Tibial nerve (tissue), 4 donors: ENCODE measurements at places on chromosomes 7 and 10. TPM values are rescaled to one million over a fixed set of nuclear protein-coding genes. Genes with fewer than 3 reads are reported as not detected.

IKZF1 gene
- 21.3 TPM for total RNA-seq

NPTX2 gene
- 36.3 TPM for total RNA-seq

DGKB gene
- 0.90 TPM for total RNA-seq

POM121C gene
- 28.5 TPM for total RNA-seq

TIAL1 gene
- total RNA-seq = 103 TPM

LHPP gene
- total RNA-seq = 211 TPM

OR13A1 gene
- total RNA-seq = not detected

GRCh38 chr10:64773357-64773756 lies 1252.2 kb downstream of the REEP3 start:
- H3K27me3 ChIP-seq = no peaks in the 10 kb centered on the region
- H3K27ac ChIP-seq = no peak overlapping the region
- H3K36me3 ChIP-seq = no peaks in the 10 kb centered on the region
- DNase-seq = no peak
- H3K4me3 ChIP-seq = no peak overlapping the region
- H3K4me1 ChIP-seq = no peaks in the 10 kb centered on the region

DNA sequence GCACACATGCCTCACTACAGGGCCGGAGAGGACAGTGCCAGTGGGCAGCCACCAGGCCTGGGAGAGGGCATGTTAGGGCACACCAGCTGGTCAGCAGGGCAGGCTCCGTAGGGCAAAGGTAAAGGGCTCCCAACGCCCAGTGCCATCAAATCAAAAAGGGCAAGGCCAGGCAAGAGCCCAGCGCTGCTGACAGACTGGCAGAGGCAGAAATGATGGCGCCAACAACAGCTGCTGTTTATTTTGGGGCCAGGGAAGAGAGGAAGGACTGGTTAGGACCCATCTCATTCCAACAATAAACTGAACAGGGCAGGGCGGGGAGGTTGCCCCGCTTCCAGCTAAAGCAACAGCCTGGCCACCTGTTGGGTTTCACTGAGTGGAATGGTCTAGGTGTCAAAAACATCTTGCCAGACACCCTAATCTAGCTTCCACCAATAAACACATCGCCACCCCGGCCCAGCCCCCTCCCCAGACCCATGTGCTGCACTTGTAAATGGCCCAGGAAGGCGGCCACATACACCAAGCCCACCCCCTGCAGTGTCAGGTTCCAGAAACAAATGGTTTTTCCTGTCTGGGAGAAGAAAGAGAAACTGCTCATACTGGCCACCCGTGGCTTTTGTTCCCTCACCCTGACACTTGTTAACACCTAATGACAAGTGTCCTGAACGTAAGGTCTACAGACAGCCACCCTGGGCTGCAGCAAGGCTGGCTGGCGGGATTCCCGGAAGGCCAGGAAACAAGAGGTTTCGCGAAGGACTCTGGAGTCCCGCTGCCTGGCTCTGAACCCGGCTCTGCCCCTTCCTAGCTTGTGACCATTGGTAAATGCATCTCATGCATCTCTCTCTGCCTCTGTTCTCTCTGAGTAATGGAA lies 15.3 kb downstream of the SH3PXD2A start:
- no peaks in the 10 kb centered on the region for H3K27me3 ChIP-seq
- peaks cover 54% of the 10 kb centered on the region for H3K4me1 ChIP-seq
- no peaks in the 10 kb centered on the region for H3K36me3 ChIP-seq
- no peak for DNase-seq
- no peak overlapping the region for H3K4me3 ChIP-seq
- H3K27ac ChIP-seq = peak overlapping the region; percentile 64

DNA sequence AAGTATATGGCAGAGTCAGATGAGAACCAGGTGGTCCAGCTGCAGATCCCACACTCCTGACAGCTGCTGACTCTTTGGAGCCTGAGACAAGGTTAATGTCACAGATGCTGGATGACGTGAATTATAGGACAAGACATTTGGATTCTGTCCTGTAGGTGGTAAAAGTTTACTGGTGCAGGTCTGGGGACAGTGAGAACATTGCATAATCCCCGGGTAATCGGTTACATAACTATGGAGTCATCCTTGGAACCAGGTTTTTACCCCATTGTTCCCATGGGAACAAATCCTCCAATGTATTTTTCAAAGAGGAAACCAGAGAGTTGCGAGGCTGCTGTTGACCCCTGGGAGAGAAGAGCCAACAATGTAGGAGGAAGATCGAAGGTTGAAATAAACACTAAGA lies 27.5 kb upstream of the ZCCHC24 start:
- peaks cover 11% of the 10 kb centered on the region for H3K4me1 ChIP-seq
- H3K27ac ChIP-seq = no peak overlapping the region
- no peak overlapping the region for H3K4me3 ChIP-seq
- no peaks in the 10 kb centered on the region for H3K27me3 ChIP-seq

DNA sequence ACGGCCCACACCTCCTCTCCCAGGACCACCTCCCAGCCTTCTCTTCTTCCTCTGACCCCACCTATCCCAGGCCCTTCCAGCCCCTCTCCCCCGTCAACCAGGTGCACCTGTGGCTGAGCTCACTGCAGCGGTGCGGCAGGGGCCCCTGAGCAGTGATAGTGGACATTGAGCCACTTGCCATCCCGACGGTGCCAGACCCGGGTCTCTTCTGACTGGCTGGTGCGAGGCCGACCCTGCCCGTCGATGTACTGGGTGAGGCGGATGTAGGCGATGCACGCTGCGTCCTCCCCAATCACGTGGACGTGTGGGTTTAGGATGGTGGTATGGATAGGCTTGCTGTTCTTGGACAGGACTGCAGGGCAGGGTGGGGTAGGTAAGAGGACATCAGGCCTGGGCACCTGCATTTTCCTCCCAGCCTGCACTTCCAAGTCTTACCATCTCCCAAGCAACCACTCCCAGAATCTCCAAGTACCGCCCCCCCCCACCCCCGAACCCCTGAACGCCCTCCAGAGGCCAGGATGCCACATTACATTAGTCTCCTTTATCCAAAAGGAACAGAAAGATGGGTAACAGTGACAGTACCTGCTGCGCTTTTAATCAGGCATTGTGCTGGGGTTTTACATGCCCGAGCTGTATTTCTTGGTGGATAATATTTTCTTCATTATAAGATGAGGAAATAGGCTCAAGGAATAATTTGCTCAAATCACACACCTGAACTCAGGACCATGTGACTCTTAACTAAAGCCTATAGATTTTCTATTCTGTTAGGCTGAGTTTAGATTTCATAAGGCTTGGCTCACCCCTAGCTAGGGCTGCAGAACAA lies 3.7 kb upstream of the NDST2 start:
- H3K27ac ChIP-seq = peak overlapping the region; percentile 38
- no peak overlapping the region for H3K4me3 ChIP-seq
- no peak for DNase-seq
- peaks cover 13% of the 10 kb centered on the region for H3K4me1 ChIP-seq

- H3K27me3 ChIP-seq = no peaks in the 10 kb centered on the region
- no peaks in the 10 kb centered on the region for H3K36me3 ChIP-seq
- no peak overlapping the region for H3K4me3 ChIP-seq
- H3K4me1 ChIP-seq = no peaks in the 10 kb centered on the region
- DNase-seq = no peak
These were observed 64.1 kb downstream of the BMPR1A start for GRCh38 chr10:86820509-86820908.

GRCh38 chr10:30857803-30858202 lies 173.9 kb downstream of the ZNF438 start:
- no peak overlapping the region for H3K4me3 ChIP-seq
- H3K4me1 ChIP-seq = peaks cover 42% of the 10 kb centered on the region
- peak; percentile 70 for DNase-seq
- no peaks in the 10 kb centered on the region for H3K27me3 ChIP-seq
- H3K36me3 ChIP-seq = no peaks in the 10 kb centered on the region
- peak overlapping the region; percentile 4 for H3K27ac ChIP-seq

DNA sequence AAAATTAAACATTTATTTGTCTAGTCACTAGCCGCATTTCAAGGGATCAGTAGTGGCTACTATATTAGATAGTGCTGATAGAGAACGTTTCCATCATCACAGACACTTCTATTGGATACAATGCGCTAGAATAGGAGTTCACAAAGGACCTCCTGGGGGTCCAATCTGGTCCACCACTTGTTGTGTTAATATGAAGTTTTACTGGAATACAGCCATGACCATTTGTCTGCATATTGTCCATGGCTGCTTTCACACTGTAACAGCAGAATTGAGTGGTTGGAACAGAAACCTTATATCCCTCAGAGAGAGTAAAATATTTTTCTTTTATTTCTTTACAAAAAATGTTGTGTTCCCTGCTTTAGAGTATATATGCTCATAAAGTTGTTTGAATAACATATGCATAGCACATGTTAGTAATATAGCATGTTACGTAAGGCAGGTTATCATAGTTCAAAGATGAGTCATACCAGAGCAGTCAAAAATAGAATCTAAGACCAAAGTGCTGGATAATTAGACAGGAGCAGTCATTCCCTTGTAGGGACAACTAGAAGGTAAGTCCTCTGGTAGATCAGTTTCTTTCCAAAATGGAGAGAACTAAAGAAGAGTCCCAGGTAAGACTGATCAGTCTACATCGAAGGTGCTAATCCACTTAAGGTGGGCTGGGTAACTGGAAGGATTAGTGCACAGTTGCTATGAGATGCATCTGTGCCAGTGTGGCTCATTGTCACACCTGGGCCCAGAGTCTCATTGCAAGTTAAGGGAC lies 14.9 kb downstream of the BZW2 start:
- peaks cover 17% of the 10 kb centered on the region for H3K4me1 ChIP-seq
- no peaks in the 10 kb centered on the region for H3K27me3 ChIP-seq
- no peaks in the 10 kb centered on the region for H3K36me3 ChIP-seq

DNA sequence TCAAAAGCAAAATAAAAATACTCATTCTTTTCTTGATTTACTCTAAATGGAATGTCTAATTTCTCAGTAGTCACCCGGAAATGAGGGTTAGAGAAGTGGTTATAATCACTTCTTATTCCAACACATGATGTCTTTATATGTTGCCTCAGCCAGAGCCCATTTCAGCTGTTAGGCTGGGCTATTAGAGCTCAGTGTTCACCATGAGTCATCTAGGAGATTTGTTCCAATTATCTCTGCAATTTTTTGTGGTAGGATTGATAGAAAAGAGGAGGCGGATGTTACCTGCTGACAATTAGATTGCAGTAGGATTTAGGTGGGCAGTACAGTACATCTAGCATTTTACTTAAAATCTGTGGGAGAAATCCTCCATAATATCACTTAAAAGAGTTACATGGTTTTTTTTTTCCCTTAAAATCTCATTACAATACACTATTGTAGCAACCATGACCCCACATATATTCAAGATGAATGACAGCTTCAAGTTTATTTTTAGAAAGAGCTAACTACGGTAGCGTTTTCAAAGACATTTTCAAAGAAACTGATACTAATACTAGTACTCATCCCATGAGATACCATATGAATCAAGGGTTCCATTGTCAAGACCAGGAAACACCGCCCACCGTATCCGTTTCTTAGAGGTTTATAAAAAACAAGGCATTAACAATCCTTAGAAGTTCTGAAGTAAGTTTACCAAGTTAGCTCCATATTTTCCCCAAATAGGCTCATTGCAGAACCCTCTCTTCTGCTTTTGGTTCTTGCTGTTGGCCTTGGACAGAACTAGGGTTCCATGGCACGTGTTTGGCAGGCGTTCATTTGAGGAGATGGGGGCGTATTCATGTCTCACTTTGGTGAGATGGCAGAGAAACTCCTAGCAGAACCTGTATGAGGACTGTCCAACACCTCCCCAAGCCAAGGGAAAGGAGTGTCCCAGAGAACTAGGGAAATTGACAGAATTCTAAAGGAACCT lies 10.4 kb downstream of the CPA2 start:
- no peak overlapping the region for H3K4me3 ChIP-seq
- H3K36me3 ChIP-seq = no peaks in the 10 kb centered on the region
- H3K4me1 ChIP-seq = no peaks in the 10 kb centered on the region

- H3K27ac ChIP-seq = peak overlapping the region; percentile 59
- peaks cover 34% of the 10 kb centered on the region for H3K4me1 ChIP-seq
- peak; percentile 20 for DNase-seq
- no peaks in the 10 kb centered on the region for H3K27me3 ChIP-seq
- no peak overlapping the region for H3K4me3 ChIP-seq
- H3K36me3 ChIP-seq = no peaks in the 10 kb centered on the region
These were observed 35.0 kb downstream of the LAMB4 start for GRCh38 chr7:108094933-108095710.

- no peaks in the 10 kb centered on the region for H3K4me1 ChIP-seq
- no peak overlapping the region for H3K27ac ChIP-seq
- H3K27me3 ChIP-seq = no peaks in the 10 kb centered on the region
- no peak overlapping the region for H3K4me3 ChIP-seq
- DNase-seq = no peak
- H3K36me3 ChIP-seq = no peaks in the 10 kb centered on the region
These were observed 70.2 kb upstream of the FGFR2 start for GRCh38 chr10:121668314-121669027.

- no peak overlapping the region for H3K27ac ChIP-seq
- DNase-seq = no peak
- H3K36me3 ChIP-seq = no peaks in the 10 kb centered on the region
- no peak overlapping the region for H3K4me3 ChIP-seq
- no peaks in the 10 kb centered on the region for H3K27me3 ChIP-seq
- no peaks in the 10 kb centered on the region for H3K4me1 ChIP-seq
These were observed 242.0 kb downstream of the BICC1 start for GRCh38 chr10:58754469-58755339.

- DNase-seq = peak; percentile 13
- H3K4me1 ChIP-seq = no peaks in the 10 kb centered on the region
- H3K36me3 ChIP-seq = no peaks in the 10 kb centered on the region
- no peak overlapping the region for H3K27ac ChIP-seq
- H3K27me3 ChIP-seq = no peaks in the 10 kb centered on the region
- no peak overlapping the region for H3K4me3 ChIP-seq
These were observed 131.0 kb upstream of the C1GALT1 start for GRCh38 chr7:7051206-7051877.

DNA sequence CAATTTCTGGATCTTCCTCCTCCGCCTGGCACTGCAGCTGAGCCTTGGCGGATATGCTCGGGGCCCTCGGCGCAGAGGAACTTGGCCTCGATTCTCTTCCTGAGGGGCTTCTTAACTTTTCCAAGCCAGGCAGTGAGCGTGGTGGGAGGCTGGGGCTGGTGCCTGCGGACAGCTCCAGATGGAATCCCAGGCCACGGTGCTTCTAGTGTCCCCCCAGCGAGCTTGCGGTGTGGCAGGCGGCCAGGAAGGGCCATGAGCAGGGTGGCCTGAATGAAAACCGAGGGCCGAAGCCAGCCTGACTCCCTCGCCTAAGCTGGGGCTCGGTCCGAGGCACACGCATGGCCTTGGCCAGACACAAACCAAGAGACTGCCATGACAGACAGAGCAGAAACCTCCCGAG lies 31.3 kb downstream of the RCC1L start:
- H3K27ac ChIP-seq = no peak overlapping the region
- peaks cover 15% of the 10 kb centered on the region for H3K4me1 ChIP-seq
- peak; percentile 15 for DNase-seq
- peaks cover 4% of the 10 kb centered on the region for H3K36me3 ChIP-seq
